Thymus (tissue), 14 donors: ENCODE measurements at places on chromosomes 2 and 18. TPM values are rescaled to one million over a fixed set of nuclear protein-coding genes. Genes with fewer than 3 reads are reported as not detected.

GRCh38 chr2:200756618-200757321 is 54.9 kb upstream of the BZW1 start:
- peak overlapping the region; percentile 9 for H3K27ac ChIP-seq
- H3K36me3 ChIP-seq = peaks cover 34% of the 10 kb centered on the region
- no peak overlapping the region for H3K4me3 ChIP-seq

DNA sequence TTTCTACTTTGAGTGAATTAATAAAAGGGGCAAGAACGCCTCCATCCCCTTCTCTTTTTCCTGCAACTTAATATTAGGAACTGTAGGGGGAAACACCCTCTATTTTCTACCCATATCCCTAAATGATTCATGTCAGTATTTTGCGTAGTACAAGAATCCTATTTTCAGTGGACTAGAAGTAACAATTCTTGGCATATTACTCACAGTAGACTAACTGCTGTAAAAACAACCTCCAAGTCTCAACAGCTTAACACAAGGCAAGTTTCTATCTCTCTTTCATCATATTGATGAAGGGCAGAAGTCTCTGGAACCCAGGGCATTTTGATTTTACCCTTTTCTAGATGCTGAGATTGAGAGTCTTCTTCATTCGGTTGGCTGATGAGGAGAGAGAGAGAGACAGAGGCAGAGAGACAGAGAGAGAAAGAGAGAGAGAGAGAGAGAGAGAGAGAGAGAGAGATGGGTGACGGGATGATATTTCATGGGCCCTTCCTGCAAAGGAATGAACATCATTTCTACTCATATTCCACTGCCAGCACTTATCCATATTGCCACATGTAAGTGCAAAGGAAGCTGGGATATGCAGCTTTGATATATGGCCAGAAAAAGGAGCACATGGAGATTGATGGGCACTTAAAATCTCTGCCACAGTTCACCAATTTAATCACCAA is 481.6 kb downstream of the LPIN1 start:
- H3K4me1 ChIP-seq = no peaks in the 10 kb centered on the region
- H3K4me3 ChIP-seq = no peak overlapping the region
- H3K36me3 ChIP-seq = no peaks in the 10 kb centered on the region
- no peaks in the 10 kb centered on the region for H3K27me3 ChIP-seq
- no peak overlapping the region for H3K27ac ChIP-seq
- DNase-seq = no peak

DNA sequence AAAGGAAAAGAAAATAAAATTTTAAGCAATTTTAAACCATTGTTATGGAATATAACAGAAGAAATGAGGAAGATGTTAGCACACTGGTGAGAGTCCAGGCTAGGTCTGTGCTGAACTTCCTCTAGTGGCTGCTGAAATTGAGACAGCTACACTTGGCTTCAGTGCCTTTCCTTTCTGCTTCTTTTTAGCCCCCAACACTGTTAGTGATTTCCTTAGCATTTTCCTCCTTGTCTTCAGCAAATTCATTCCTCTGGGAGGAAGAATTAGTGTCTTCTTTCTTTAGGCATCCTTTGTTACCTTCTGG is 47.6 kb downstream of the ITGAV start:
- peaks cover 3% of the 10 kb centered on the region for H3K36me3 ChIP-seq
- H3K4me3 ChIP-seq = no peak overlapping the region
- no peaks in the 10 kb centered on the region for H3K4me1 ChIP-seq

- no peak overlapping the region for H3K27ac ChIP-seq
- no peak for DNase-seq
- no peaks in the 10 kb centered on the region for H3K36me3 ChIP-seq
- no peaks in the 10 kb centered on the region for H3K4me1 ChIP-seq
- no peaks in the 10 kb centered on the region for H3K27me3 ChIP-seq
- no peak overlapping the region for H3K4me3 ChIP-seq
Observed at GRCh38 chr2:18299423-18300212, 260.8 kb downstream of the RDH14 start.

DNA sequence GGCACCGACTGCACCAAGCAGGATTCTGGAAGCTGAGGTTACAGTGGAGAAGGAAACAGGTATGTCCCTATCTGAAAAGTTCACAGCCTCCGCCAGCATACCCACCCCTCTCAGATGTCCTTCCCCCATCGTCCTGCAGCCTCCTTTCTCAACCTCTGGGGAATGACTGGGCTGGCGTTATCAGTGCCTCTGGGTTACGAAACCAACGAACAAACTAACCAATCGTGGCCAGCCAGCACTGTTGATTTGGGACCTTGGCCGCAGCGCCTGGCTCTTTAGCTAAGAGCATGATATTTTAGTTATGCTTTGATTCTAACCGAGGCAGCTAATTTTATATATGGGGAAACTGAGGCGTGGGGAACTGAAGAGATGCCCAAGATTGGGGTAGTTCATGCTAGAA is 233.0 kb downstream of the TFCP2L1 start:
- H3K4me1 ChIP-seq = no peaks in the 10 kb centered on the region
- no peak overlapping the region for H3K4me3 ChIP-seq
- no peaks in the 10 kb centered on the region for H3K36me3 ChIP-seq
- H3K27me3 ChIP-seq = no peaks in the 10 kb centered on the region

DNA sequence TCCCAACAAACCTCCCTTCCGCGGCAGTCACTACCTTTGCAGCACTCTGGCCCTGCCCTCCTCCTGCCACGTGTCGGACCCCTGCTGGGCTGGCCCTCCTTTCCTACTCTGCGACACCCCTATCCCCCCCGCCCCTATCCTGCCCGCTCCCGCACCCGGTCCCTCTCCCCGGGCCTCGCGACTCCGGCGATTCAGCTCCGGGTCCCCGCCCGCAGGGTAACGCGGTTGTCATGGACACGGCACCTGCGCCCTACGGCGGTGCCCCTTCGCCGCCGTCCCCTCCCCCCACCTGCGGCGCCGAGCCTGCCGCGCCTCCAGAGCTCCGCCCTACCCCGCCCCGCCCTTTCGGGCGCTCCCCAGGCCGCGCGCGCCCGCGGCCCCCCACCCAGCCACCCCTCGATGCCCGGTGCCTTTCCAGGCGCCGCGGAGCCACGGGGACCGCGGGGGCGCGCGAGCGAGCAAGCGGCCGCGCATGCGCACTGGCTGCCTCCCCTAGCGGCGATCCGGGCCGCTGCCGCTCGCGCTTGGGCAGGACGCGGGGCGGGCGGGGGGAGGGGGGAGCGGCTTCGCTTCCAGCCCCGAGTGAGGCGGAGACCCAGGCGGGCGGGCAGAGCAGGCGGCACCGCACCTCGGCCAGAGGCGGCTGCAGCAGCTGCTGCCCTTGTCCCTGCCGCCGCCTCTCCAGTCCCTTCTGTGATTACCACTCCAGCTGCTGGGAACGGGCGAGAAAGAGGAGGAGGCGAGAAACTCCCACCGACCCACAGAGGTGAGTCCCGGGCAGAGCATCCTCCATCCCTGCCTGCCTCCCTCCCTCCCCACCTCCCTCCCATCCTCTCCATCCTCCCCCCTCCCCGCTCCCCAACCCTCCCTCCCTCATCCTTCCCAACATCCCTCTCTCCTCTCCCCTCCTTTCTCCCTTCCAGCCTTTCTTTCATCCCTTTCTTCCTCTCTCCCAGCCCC is at the start of gene CTNNA2:
CTNNA2 (plus strand) TSS at position 610 of the 960 bp plus-strand sequence.
- H3K27me3 ChIP-seq = no peaks in the 10 kb centered on the region
- H3K36me3 ChIP-seq = no peaks in the 10 kb centered on the region
- no peak within 1 kb of the TSS for H3K27ac ChIP-seq
- peak; percentile 31 for DNase-seq
- H3K4me3 ChIP-seq = no peak within 1 kb of the TSS

DNA sequence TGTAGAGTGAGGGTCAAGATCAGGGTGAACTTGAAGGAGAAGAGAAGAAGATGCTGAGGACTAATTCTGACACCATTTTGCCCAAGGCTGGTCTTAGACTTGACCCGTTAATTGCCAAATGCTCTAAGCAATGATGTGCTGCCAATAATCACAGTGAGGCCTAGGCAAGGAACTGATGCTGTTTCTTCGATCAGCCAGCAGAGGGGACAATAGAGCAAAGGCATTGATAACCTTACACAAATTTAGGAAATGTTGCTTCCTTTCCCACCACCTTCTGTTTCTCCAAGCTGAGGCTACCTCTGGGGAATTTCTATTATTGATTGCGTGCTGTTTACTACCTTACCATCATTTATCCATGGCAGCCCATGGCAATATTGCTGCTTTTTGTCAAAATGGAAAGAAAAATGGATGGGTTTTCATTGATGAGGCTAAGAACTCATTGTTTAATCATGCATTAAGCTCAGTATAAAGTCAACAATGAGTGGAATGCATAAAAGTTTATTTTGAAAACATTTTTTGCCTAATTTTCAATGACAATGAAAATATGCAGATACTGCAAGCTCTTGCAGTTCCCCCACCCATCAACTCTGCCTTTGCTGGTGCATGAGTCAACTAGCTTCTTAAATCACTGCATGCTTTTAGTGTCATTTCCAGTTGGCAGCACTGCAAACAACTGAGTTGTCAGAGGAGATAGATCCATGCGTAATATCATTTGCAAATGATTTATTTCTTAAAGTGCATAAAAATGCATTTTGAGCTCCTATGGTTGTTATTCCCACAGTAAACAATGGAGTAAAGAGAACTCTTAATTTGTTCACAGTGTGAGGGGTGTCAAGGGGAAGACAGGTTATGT is 116.4 kb upstream of the NYAP2 start:
- no peaks in the 10 kb centered on the region for H3K27me3 ChIP-seq
- no peak for DNase-seq
- no peak overlapping the region for H3K27ac ChIP-seq
- H3K4me3 ChIP-seq = no peak overlapping the region

DNA sequence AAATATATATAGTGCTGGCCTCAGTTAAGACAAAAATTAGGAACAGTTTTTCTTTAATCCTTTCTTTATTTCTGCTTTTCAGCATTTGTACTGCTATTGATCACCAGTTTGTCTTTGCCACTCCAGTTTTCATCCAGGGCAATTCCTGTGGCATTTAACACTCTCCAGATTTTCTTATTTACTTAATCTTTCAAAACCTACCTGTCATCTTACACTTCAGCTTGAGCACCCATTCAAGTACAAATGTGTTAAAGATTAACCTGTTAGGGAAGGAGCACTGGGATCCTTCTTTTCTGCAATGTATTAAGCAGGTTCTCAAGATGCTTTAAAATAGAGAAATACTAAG is 101.8 kb upstream of the SCN1A start:
- H3K27ac ChIP-seq = no peak overlapping the region
- H3K27me3 ChIP-seq = no peaks in the 10 kb centered on the region
- no peak overlapping the region for H3K4me3 ChIP-seq
- H3K4me1 ChIP-seq = no peaks in the 10 kb centered on the region
- no peak for DNase-seq
- H3K36me3 ChIP-seq = no peaks in the 10 kb centered on the region

GRCh38 chr2:173764094-173764493 is 201.1 kb downstream of the SP3 start:
- no peaks in the 10 kb centered on the region for H3K27me3 ChIP-seq
- H3K4me3 ChIP-seq = no peak overlapping the region
- no peak for DNase-seq
- no peak overlapping the region for H3K27ac ChIP-seq

- no peak overlapping the region for H3K27ac ChIP-seq
- no peaks in the 10 kb centered on the region for H3K4me1 ChIP-seq
- no peak overlapping the region for H3K4me3 ChIP-seq
- H3K36me3 ChIP-seq = no peaks in the 10 kb centered on the region
- no peak for DNase-seq
Observed at GRCh38 chr18:80200932-80201672, 46.2 kb downstream of the PARD6G start.

DNA sequence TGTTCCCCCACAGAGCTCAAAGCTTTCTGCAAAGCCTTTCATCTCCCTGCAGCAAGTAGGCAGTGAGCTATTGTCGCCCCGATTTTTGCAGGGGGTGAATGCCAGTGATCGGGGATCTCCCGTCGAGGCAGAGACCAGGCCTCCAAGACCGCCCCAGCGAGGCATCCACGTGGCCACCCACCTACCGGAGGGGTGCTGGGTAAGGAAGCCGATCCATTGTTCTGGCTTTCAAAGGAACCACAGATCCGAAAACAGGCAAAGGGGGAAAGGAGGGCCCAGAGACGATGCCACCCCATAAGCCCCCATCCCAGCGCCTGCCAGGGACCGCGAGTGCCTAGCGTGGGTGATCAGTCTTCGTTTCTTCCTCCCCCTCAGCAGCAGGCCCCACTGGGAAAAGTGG is 2.4 kb downstream of the ADRA2B start:
- no peak overlapping the region for H3K27ac ChIP-seq
- peaks cover 11% of the 10 kb centered on the region for H3K4me1 ChIP-seq
- H3K36me3 ChIP-seq = no peaks in the 10 kb centered on the region
- no peak overlapping the region for H3K4me3 ChIP-seq
- no peak for DNase-seq

GRCh38 chr2:128401680-128402079 is 83.0 kb upstream of the HS6ST1 start:
- peaks cover 44% of the 10 kb centered on the region for H3K4me1 ChIP-seq
- DNase-seq = no peak
- H3K27me3 ChIP-seq = no peaks in the 10 kb centered on the region
- H3K4me3 ChIP-seq = no peak overlapping the region

- no peaks in the 10 kb centered on the region for H3K36me3 ChIP-seq
- H3K27me3 ChIP-seq = no peaks in the 10 kb centered on the region
- DNase-seq = no peak
- H3K4me3 ChIP-seq = no peak overlapping the region
- no peak overlapping the region for H3K27ac ChIP-seq
Observed at GRCh38 chr18:44651478-44651877, 29.2 kb upstream of the SETBP1 start.

SPC25 gene
- 16.0 TPM for total RNA-seq

NPHP1 gene
- 1.7 TPM for total RNA-seq

ATOH8 gene
- total RNA-seq = 2.0 TPM

SCN9A gene
- 5.6 TPM for total RNA-seq

CFC1 gene
- 11.4 TPM for total RNA-seq

RAX gene
- under 0.01 TPM for total RNA-seq
